ENCODE measurements at places on chromosomes 13 and 19.

GRCh38 chr13:30751183-30751933 is 16.0 kb downstream of the ALOX5AP start:
- DNase-seq = no peak

- no peak for DNase-seq
Measured at GRCh38 chr13:99792079-99792921, 179.3 kb downstream of the ZIC5 start.

DNA sequence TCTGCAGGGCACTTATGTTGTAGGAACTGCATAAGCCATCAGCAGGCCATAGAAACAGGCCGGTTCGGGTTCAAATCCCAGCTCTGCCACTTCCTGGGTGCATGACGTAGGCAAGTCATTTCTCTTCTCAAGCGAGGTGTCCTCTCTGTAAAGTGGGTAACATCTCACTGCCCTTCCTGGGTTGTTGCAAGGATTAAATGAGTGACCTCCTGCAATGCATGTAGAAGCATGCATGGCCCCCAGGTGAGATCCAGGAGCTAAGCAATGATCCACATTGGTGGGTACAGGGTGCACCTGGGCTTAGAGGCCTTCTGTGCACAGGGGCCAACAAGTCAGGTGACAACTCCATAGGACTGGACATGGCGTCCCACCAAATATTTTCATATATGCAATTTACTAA is 13.8 kb downstream of the PHLDB3 start:
- DNase-seq = no peak

DNA sequence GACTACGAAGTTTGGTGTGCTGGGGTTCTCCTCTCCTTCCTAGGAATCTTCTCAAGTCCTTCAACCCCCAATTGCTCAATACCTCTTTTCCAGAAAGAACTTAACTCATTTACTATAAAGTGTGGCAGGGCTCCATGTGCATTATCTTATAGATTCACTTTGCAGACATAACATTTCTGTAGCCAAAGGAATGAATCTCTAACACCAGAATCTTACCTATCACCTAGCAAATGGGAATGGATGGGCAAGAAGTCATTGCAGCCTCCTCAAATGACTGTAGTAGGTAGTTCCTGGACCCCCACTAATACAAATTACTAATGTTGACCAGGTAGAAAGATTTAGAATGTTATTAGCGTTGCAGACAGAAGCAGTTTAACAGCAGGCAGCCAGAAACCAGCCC is 5.7 kb upstream of the CACNA1A start:
- DNase-seq = no peak

DNA sequence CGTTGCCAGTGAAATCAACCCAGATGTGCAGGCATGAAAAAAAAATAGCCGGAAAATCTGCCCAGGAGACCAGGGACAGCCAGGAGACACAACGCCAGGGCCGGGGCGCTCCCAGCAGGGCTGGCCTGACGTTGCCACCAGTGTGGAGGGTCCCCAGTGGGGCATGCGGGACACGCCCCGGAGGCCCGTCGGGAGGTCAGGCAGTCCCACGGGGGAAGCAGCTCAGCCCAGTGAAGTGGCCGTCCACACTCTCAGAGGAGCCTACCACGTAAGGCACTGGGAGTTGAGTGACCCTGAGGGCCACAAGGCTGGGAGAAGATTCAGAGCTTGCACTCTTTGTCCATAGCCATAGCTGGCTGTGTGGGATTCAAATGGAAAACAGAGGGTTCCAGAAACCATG is 53.2 kb upstream of the GAS6 start:
- no peak for DNase-seq

DNA sequence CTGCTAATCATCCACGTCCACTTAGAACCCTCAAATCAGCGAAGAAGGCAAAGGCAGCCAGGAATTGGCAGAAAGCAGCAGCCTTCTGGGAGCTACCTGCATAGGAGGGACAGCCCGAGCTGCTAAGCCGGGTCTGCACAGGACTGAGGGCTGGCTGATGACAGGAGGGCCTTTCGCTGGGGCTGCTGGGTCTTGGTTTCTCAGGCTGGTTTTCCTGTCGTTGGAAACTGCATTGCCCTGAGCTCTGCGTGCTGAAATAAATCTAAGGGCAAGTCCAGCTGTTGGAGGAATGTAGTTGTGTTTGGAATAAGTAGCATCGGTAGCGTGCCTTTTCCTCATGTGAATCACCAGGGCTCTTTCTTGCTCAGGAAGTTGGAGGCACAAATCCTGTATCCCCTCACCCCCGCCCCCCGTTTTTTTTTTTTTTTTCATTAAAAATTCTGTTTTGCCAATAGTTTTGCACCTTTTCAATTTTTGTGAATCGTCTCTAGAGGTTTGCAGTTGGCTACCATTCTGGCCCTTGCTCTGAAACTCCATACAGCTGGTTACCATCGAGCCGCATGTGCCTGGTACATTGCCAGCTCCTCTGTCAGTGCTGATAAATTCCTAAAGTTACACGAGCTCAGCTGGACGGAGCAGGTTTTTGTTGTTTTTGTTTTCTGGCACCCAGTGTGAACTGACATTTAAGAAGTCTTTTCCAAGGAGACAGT is 193.9 kb upstream of the RNF113B start:
- DNase-seq = no peak

GRCh38 chr19:28330831-28331230 is 882.1 kb downstream of the UQCRFS1 start:
- DNase-seq = peak; percentile 77

- no peak for DNase-seq
Measured at GRCh38 chr19:1104311-1105007, 665 bp downstream of the GPX4 start.

GRCh38 chr19:48741129-48741999 is 954 bp upstream of the RASIP1 start:
- no peak for DNase-seq

- peak; percentile 75 for DNase-seq
Measured at GRCh38 chr13:106536244-106537034, 977 bp upstream of the EFNB2 start.

DNA sequence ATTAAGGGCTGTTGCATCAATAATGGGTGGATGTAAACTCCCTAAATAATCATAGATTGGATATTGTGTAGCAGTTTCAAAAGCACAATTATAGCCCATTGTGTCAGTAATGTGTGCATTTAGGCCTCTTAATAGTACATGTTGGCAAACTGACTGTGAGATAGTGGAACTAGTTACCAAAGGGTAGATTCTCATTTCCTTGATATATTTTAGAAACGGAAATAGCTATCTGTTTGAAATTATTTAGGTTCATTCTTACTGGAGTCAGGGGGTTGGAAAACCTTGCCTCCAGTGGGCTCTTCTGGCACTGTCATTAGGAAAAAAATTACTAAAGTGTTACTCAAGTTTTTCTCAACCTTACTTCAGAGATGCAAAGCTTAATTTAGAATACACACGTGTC is 1074.9 kb downstream of the PCDH17 start:
- no peak for DNase-seq

DNA sequence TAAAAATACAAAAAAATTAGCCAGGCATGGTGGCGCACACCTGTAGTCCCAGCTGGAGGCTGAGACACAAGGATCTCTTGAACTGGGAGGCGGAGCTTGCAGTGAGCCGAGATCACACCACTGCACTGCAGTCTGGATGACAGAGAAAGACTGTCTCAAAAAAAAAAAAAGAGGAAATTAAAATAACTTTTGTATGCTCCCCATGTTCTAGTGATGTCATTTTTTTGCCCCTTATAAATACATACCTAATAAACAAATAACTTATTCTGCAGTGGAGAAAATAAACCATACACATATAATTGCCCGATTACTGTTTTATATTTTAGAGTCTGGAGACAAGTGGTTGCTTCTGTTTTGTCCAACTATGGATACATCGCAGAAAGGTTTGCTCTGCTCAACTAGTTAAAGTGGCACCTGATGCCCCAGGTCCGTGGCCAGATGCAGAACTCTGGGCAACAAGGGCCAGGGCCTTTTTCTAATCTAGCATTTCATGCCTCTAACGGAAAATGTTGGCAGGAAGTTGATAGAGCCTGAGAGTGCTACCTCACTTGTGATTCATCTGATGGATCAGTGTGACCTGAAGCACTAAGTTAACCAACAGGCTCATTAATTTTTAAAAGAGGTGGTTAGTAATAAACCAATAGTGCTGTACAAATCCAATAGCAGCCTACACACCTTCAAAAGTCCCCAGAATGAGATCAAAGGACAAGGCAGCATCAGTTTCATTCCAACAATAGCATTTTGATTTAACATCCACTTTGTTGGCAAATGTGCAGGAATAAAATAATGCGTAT is 18.8 kb downstream of the UBE2L5 start:
- peak; percentile 19 for DNase-seq

DNA sequence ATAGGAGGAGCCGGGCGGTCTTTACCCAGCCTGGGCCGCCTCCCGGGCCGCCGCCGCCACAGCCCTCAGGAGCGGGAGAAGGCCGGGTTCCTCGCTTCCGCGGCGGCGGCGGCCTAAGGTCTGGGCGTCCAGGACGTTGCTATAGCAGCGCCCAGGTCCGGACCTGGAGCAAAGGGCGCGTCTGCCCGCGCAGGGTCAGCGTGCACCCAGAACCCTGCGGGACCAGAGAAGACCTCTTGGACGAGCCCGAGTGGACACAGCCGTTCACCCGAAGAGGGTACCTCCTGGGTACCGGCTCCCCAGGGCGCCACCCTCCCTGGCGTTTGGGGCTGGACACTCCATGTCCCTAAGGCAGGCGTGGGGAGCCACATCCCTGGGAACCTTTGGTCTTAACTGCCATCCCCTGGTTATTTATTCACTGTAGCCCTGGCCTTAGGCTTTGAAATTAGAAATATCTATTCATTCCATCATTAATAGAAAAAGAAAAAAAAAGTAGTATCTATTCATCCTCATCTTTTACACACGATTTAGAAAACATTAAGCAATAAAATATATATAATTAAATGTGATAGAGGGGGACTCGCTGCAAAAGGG is 2.4 kb downstream of the DZIP1 start:
- no peak for DNase-seq

GRCh38 chr13:106302843-106303242 is 232.6 kb downstream of the EFNB2 start:
- no peak for DNase-seq

- no peak for DNase-seq
Measured at GRCh38 chr13:64910096-64910495, 2320.0 kb downstream of the PCDH9 start.

- DNase-seq = no peak
Measured at GRCh38 chr13:100306434-100306999, 217.6 kb downstream of the PCCA start.

- no peak for DNase-seq
Measured at GRCh38 chr13:43895940-43896339, 16.2 kb downstream of the LACC1 start.

- no peak for DNase-seq
Measured at GRCh38 chr19:7104747-7105447, 35.4 kb downstream of the ZNF557 start.

- DNase-seq = peak; percentile 74
Measured at GRCh38 chr19:3855320-3855719, 13.5 kb downstream of the ZFR2 start.

GRCh38 chr19:6738787-6739389 is 592 bp upstream of the TRIP10 start:
- no peak for DNase-seq

DNA sequence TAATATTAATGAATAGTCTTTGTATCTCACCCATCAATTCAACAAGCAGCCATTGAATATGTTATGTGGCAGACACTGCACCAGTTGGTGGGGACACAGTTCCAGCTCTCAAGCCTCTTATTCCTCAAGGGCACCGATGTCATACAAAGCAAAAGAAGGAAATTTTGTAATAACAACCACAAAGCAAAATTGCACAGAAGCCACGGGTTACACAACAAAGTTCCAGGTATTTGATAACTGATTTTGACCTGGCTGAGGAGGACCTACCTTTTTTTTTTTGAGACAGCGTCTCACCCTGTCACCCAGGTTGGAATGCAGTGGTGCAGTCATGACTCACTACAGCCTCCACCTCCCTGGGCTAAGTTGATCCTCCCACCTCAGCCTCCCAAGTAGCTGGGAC is 266.7 kb downstream of the FOXO1 start:
- no peak for DNase-seq

GRCh38 chr13:33249066-33249465 is 36.5 kb downstream of the STARD13 start:
- DNase-seq = peak; percentile 62

GRCh38 chr13:106187101-106187500 is 348.4 kb downstream of the EFNB2 start:
- DNase-seq = no peak

- peak; percentile 51 for DNase-seq
Measured at GRCh38 chr19:28633319-28634018, 579.5 kb downstream of the UQCRFS1 start.

- DNase-seq = no peak
Measured at GRCh38 chr13:45194081-45194939, 6.5 kb downstream of the KCTD4 start.

GRCh38 chr19:2423071-2423914 is 4.1 kb downstream of the TIMM13 start:
- no peak for DNase-seq

- DNase-seq = no peak
Measured at GRCh38 chr19:47890865-47891621, 4.9 kb upstream of the SULT2A1 start.

GRCh38 chr13:90103099-90103784 is 1244.2 kb upstream of the MIR17HG start:
- no peak for DNase-seq

GRCh38 chr13:33250609-33251008 is 34.9 kb downstream of the STARD13 start:
- DNase-seq = no peak

DNA sequence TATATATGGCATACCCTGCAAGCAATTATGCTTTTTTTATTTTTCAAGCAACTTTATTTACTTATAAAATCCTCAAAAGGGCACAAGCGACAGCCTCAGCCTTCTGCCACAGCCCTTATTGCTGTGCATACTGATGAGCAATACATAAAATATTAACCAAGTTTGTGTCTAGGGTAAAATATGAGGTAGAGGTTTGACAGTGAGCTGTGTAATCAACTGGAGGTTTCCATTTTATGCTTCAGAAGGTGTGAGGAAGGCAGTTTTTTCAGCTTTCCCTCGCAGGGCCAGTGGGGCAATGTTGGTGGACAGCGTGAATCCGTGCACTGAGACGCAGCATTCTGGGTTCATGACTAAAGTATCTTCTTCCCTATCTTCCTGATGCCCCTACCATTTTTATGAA is 310.4 kb downstream of the IRS2 start:
- no peak for DNase-seq

DNA sequence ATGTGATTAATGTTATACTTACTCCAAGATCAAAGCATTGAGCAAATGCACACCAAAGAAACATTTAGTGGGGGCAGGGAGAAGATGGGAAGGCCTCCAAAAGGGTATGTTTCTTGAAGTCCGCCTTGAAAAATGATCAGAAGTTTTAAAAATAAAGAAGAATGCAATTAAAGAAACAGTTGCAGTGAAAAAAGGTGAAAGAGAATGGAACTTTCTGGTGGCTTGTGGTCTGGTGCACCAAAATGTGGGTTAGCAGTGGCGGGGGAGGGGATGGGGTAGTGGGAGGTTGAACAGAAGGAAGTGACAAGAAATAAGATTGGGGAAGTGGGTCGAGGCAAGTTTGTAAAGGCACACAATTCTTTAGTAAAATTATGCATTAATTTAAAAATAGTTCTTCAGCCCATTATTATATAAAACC is 2.5 kb downstream of the LCP1 start:
- DNase-seq = no peak

All from A172 (cell line).